NCI-H2171 treated with DMSO at 0.1 percent for 48 hours (cell line): ENCODE measurements at places on chromosomes 7 and 10.

DNA sequence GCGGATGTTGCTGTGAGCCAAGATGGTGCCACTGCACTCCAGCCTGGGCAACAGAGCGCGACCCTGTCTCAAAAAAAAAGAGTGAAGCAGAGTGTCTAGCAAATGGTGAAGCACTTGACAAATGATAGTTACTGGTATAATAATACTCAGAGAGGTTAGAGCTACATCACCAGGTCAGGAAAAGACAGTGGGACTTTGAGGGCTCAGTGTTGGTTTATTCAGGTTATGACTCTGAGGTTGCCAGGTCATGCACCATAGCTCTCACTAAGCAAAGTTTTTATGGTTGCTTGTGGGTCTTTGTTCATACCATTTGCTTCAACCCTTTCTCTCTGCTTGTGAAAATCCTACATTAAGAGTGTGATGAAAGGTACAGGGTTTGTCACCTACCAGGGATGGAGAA is 13.6 kb downstream of the MRPS33 start:
- DNase-seq = no peak

DNA sequence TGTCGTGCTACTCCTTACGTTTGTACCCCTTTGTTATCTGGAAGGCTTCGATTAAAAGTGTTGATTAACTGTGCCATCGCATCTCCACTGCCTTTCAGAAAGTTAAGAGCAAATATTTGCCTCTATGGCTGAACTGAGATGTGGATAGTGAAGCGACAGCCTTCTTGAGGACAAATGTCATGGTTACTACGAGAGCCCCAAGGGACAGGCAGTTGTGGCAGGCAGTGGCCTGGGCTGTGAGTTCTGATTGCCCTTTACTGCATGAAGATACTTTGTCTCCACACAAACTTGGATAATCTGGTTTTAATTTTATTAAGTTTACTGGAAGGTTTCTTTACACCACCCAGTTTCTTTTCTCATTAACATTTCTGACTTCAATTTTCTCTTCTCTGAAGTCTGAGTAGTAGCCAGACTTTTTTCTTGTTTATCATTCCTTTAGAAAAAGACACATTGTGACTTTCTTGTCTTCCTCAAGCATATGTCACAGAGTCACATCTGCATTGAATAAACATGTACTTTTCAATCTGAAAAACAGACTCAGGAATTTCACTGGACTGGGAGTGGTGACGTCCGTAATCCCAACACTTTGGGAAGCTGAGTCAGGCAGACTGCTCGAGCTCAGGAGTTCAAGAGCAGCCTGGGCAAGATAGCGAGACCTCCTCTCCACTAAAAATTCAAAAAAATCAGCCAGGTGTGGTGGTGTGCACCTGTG is 1.5 kb downstream of the TAS2R41 start:
- DNase-seq = no peak

GRCh38 chr10:5549462-5550249 is 24.9 kb downstream of the CALML3 start:
- no peak for DNase-seq

GRCh38 chr7:99380032-99380822 is 5.7 kb downstream of the ARPC1B start:
- no peak for DNase-seq

GRCh38 chr10:115514895-115515294 is 421.7 kb downstream of the ATRNL1 start:
- DNase-seq = no peak

- DNase-seq = no peak
Measured at GRCh38 chr7:157974678-157975230, 612.9 kb downstream of the PTPRN2 start.

GRCh38 chr10:63767138-63767801 is 246.1 kb downstream of the REEP3 start:
- DNase-seq = peak; percentile 37

- DNase-seq = no peak
Measured at GRCh38 chr7:50505553-50506210, 55.5 kb upstream of the FIGNL1 start.

DNA sequence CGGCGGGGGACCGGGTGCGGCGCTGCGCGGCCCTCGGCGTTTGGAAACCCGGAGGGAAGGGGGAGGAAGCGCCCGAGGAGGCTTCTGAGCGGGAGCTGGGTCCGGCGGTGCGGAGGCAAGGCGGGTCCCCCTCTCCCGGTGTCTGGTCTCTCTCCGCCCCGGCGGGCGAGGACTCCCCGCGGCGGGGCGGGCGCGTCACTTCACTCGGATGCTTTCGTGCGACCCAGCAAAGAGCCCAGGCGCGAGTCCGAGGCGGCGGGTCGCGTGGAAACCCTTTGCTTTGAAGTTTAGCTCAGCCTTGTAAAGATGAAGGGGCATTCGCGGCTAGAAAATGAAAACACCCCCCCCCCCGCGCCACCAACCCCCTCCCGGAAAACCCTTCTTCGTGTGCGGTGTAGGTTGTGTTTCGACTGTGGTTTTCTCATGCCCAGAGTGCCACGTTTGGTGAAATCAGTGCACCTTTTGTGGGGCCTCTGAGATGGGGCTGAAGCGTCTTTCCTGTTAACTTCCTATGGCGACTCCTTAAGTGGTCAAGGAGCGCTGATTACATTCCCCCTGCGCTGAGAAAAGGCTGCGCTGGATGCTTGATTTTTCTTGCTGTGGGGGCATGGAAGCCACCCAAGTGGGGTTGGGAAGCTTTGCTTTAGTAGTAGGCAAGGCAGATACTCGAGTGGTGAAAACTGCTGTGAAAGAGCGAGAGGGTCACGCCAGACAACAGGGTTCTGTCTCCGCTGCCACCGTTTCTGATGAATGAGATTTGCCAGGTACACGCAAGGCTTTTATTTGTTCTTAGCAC is 876 bp downstream of the GNAI1 start:
- peak; percentile 32 for DNase-seq

GRCh38 chr7:134435161-134435920 is 23.6 kb downstream of the AKR1B1 start:
- no peak for DNase-seq

DNA sequence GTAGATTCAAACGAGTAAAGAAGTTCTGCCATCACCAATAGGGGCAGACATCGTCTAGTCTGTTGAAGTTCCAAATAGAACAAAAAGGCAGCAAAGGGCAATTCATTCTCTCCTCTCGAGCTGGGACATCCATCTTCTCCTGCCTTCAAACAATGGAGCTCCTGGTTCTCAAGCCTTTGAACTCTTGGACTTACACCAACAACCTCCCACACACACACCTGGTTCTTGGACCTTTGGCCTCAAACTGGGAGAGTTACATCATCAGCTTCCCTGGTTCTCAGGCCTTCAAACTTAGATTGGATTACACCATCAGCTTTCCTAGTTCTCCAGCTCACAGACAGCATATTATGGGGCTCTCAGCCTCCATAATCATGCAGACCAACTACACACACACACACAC is 9.8 kb upstream of the GIMAP5 start:
- DNase-seq = no peak

DNA sequence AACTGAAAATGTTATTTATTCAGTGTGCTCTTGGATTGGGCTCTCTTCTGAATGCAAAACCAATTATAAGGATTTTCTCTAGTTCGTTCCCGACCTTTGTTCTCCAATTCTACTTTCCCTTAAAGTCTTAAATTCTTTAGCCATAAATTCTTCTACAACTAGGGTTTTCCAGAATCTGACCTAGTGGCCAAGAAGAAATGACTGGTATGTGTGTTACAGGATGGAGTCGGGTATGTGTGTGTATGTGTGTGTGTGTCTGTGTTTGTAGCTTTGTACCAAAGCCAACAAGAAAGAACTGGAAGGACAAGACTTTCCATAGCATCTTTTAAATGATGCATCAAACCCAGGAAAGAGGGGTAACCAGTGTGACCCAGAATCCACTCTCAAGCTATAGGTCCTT is 25.8 kb upstream of the LEP start:
- no peak for DNase-seq

GRCh38 chr7:135682191-135682590 is 19.9 kb downstream of the STMP1 start:
- peak; percentile 13 for DNase-seq

- no peak for DNase-seq
Measured at GRCh38 chr10:24468281-24468751, 255.4 kb downstream of the ARHGAP21 start.
